BJ (cell line): ENCODE measurements at places on chromosomes 5 and 9. TPM values are rescaled to one million over a fixed set of nuclear protein-coding genes. Genes with fewer than 3 reads are reported as not detected.

DNA sequence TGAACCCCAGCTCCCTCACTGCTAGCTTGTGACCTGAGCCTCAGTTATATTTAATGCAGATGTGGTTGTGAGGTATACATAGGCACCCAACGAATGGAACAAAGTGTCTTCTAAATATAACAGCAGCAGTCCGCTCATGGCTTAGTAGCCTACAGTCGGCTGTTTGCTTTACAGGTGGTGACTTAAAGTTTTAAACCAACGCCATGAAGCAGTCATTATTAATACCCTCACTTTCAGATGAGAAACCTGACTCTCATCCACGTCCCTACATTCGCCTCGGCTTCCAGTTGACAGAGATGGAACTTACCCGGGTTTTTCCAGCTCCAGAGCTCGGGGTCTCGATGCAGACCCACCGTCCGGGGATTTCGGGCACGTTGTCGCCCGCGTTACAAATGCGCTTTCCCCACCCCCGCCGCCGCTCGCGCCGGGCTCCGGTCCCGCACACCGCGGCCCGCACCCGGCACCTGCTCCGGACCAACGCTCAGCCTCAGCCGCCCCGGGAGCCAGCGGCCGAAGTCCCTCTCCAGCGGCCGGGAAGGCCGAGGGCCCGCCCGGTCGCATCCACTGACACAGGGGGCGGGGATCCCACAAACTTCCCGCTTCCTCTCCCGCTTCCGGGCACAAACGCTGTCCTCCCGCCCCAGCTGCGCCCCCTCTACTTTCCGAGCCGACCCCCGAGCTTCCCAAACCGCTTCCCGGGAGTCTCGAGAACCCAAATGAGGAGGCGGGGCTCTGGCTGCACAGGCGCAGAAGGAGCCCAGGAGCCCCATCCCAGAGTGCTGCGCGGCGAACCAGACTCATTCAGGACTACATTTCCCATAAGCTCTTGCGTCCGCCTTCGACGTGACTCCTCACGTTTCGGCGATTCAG, at the start of gene ZNF782:
Gene ZNF782, minus strand, starts transcription at position 734 of the 870 bp plus-strand sequence. CDS start 2,553 bp downstream, outside the sequence.
- peak; percentile 71 for DNase-seq

GRCh38 chr5:21791304-21791703, 1061.8 kb downstream of the CDH12 start:
- DNase-seq, result no peak

- DNase-seq, result no peak
Observed at GRCh38 chr9:125995006-125995405, 247.8 kb downstream of the PBX3 start.

GRCh38 chr5:178553517-178553916, 36.7 kb downstream of the COL23A1 start:
- no peak for DNase-seq

GRCh38 chr5:145598184-145598583, 237.0 kb downstream of the PRELID2 start:
- DNase-seq, result no peak

DNA sequence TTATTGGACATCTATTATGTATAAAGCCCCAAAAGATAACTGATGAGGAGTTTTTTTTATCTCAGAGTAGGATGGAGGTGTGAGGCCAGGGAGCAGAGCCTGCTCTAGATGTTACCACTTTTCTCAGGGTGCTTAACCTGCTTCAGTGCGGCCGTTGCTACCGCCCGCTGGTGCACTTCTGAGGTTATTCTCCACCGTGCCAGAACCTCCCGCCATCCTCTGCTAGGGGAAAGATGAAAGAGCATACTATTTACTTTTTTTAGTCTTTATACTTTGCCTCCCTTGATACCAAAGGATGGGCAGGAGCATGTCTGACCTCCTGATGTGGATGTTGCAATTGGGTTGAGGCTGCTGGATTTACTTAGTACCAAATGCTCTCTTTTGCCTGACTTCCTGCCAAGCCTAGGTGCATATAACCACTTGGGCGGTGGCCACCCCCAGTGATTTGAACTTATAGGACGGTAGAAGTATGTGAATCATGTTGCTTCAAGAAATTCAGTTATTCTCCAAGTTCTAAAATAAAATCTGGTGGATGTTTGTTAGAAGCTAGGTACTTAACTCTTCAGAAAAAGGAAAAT, 71.1 kb upstream of the HSPB3 start:
- no peak for DNase-seq

GRCh38 chr5:135831851-135832555, 2.5 kb upstream of the SLC25A48 start:
- DNase-seq, result no peak

- no peak for DNase-seq
Observed at GRCh38 chr9:87500491-87501270, 3.0 kb downstream of the DAPK1 start.

GRCh38 chr9:14500705-14501104, 186.8 kb upstream of the NFIB start:
- no peak for DNase-seq

DNA sequence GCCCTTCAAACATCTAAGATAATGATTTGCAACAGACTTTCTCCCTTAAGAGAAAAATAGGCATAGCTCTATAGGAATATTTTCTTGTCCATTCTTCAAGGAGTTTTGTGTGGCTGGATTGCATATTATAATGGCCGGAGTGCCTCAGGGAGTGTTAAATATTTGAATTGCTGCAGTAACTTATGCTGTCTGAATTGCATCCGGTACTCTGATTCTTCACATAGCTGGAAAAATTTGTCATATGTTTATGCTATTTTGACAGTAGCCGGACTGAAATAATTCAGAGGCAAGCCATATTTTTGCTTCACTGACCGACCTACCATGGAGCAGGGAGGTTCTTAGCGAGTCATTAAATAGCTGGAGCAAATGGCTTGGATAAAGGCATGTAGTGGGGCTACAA, 621.0 kb downstream of the ACTL7B start:
- DNase-seq, result no peak

GRCh38 chr9:135074354-135075233, 12.9 kb upstream of the OLFM1 start:
- no peak for DNase-seq

GRCh38 chr9:71515107-71515506, 253.2 kb downstream of the CEMIP2 start:
- DNase-seq, result no peak

DNA sequence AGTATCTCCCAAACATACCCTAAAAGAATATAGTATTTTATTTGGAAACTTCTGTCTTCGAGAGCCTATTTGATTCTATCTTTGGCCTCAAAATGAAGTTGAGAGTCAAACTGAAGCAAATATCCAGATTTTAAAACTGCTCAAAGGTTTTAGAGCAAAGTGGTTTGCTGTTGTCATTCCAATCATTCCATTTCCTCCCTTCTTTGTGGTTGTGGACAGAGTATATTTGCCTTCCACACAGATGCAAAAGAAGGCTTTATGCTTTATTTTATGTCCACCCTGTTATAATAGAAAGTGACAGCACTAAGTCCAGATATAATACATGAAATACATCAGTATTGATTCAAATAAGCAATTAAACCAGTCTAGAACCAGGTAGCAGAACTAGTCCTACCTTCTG, 12.4 kb downstream of the GZMK start:
- peak; percentile 13 for DNase-seq

GRCh38 chr5:38330207-38330606, 71.8 kb downstream of the EGFLAM start:
- no peak for DNase-seq

DNA sequence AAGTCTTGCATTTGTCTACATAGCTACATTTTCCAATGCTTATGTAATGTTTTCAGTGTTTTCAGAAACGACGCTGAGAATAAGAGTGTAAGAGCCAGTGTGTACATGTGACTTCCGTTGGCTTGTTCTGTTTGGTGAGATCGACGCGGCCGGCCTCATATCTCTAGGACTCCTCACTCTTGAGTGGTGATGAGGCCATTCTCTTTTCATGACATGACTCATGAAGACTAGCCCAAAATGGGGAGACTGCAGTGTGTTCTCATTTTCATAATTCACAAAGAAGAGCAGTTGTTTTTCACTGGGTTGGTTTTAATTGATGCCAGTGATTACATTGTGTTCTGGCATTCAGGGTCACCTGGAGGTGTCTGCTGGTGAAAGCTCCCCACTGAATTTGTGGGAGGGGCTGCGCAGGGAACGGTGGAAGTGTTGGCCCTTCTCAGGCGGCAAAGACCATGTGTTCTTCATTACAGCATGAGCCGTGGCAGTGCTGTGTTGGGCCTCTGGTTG, 131.5 kb upstream of the OTULINL start:
- peak; percentile 89 for DNase-seq

DNA sequence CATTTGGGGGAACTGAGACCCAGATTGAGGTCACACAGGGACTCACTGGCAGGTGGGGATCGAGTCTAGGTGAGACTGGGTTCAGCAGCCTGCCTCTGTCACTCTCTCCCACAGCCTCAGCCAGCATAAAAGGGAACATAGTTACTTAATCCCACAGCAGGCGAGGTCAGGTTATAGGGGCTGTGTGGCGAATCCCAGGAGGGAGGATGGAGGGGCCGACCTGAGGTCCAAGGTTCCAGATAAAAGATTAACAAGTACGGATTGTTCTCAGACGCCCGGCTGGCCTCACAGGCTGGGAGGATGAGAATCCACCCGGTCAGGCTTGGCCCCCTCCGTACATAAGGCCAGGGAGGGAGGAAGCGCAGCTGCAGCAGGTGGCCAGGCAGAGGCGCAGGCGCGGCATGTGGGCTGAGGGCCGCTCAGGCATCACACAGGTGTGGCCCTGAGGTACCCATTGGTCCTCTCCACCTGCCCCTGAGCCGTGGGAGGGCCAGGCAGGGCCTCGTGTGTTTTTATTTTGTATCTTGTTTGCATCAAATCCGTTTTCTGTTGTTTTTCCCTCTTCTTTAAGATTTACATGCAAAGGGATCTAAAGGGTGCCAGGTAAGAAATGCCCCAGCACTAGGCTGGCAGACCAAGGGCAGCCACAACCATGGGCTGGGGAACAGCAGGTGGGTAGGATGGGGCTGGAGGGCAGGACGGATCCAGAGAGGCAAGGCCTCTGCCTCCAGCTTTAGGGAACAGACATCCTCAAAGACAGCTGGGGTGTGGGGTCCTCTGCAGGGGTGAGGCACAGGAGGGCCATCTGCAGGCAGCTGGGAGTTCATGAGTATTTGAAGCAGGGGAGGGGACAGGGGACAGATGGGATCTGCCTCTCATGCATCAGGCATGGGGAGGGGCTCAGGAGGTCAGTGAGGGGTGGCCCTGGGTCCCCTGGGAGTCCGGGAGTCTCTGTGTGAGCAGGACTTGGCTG, 3.6 kb downstream of the SUSD3 start:
- no peak for DNase-seq

DNA sequence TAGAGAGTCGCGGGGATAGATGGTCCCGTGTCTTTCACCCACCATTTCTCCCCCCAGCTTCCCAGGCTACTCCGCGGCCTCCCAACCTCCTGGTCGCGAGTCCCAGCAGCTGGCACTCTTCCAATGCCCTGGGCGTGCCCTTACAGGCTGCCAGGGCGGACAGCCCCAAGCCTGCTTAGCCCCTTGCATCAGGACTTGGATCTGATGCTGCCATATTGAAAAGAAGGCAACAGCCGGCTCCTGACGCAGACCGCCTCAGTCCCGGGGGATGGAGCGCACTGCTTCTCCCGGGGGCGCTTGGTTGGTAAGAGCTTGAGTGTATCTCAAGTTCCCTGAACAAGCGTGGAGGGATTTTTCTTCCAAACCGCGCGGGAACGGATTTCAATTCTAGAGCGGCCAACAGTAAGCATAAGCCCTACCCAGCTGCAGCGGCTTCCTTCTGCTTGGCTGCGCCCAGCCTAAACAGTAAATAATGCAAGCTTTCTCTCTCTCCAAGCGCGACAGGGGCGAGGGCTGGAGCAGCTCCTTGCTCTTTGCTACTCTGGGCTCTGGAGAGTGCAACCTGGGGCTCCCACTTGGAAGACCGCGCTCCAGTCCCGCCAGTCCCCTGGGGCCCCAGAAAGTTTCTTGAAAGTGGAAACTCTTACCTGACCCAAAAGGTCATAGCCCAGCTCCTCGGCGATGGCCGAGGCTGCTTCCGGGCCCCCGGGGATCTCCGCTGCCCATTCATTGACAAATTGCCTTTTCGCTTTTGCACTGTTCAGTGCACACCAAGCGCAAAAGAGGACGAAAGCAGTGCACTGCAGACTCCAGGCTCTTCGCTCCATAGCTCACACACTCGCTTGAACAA, 607 bp downstream of the PCSK1 start:
- DNase-seq, result no peak

- DNase-seq, result no peak
Observed at GRCh38 chr5:158099571-158100105, 240.7 kb upstream of the CLINT1 start.

- DNase-seq, result peak; percentile 55
Observed at GRCh38 chr9:3906437-3907213, 380.8 kb upstream of the RFX3 start.

DNA sequence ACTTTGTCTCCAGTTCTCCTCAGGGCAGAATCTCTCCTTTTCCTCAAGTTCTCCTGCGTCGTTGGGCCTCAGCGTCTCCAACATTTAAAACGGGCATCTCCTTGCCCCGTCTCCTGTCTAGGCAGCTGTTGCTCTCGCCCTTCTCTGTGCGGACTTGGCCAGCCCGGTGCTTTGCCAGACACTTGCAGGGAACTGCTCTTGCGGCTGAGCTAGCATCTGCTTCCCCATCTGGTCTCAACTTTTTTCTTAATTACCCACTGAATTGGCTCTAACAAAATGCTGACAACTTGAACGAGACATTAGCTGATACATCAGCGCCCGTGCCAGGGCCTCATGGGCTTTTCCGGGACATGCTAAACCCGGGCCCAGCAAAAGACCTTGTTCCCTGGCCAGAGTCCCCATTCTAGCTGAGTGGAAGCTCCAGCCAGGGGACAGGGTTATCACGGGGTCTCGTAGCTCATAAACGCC, 25.1 kb downstream of the ZNF618 start:
- DNase-seq, result no peak

Gene OMD
- 0.10 and 0.21 TPM in 2 replicates for polyA plus RNA-seq

Gene GPR150
- polyA plus RNA-seq, result 0.18 and 0.25 TPM in 2 replicates

Gene C5orf15
- polyA plus RNA-seq, result 48.1 and 85.5 TPM in 2 replicates

Gene NSG2
- polyA plus RNA-seq, result 0.04 and 0.05 TPM in 2 replicates

Gene AQP7
- not detected in 2 replicates for polyA plus RNA-seq

Gene SLC6A7
- not detected in 2 replicates for polyA plus RNA-seq

Gene JADE2
- polyA plus RNA-seq, result 12.5 and 15.5 TPM in 2 replicates

Gene QRFP
- polyA plus RNA-seq, result not detected in 2 replicates

Gene ADCY2
- polyA plus RNA-seq, result not detected in 2 replicates
